Osteoblast (primary cell): ENCODE measurements at places on chromosomes 4 and X.

GRCh38 chr4:55438314-55438713 is 42.6 kb downstream of the TMEM165 start:
- DNase-seq, result no peak

DNA sequence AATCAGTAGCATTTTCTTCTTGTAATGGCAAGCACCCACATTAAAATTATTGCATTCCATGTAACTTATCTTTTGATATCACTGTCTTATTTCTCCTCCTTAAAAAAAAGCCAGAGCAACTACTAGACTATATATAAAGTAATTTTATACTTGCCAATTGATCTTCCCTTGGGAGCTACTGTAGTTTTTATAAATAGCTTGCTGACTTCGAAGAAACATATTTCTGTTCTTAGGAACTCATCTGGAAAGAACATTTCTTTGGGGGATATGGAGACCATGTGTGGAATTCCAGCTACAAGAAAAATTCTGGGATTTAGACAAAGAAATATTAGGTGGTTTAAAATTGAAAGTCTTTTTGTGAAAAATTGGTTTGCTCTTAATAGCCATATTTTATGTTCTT is 94.9 kb downstream of the BMPR1B start:
- DNase-seq, result no peak

- no peak for DNase-seq
Observed at GRCh38 chr4:140971077-140971792, 162.0 kb downstream of the RNF150 start.

GRCh38 chrX:131034063-131034462 is 24.1 kb upstream of the ARHGAP36 start:
- no peak for DNase-seq

DNA sequence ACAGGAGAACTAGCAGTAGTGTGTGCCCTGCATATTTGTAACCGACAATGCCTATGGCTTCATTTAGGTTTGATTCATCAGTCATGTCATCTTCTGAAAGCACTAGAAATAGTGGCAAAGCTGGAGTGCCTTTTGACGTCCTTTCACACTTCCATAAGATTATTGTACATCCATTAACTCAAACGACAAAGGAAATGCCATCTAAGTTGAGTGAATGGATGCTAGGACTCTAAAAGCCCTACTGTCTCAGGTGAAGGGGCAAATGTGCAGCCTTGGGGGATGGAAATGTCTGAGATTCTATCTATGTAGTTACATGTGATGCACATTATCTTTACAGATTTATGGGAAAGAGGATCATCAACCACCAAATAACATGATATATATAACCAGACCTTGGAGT is 1473.6 kb downstream of the STIM2 start:
- peak; percentile 1 for DNase-seq

- no peak for DNase-seq
Observed at GRCh38 chr4:111399623-111400022, 745.6 kb upstream of the FAM241A start.

GRCh38 chrX:24480400-24480865 is 15.3 kb downstream of the PDK3 start:
- no peak for DNase-seq

- DNase-seq, result peak; percentile 56
Observed at GRCh38 chrX:48835524-48836329, at the start of gene PCSK1N. Gene PCSK1N (minus strand): TSS chrX:48835610. CDS start chrX:48835532, 78 bp downstream.

- DNase-seq, result no peak
Observed at GRCh38 chr4:85520765-85521749, 46.1 kb downstream of the ARHGAP24 start.

- DNase-seq, result no peak
Observed at GRCh38 chrX:39311646-39312045, 510.4 kb downstream of the MID1IP1 start.

DNA sequence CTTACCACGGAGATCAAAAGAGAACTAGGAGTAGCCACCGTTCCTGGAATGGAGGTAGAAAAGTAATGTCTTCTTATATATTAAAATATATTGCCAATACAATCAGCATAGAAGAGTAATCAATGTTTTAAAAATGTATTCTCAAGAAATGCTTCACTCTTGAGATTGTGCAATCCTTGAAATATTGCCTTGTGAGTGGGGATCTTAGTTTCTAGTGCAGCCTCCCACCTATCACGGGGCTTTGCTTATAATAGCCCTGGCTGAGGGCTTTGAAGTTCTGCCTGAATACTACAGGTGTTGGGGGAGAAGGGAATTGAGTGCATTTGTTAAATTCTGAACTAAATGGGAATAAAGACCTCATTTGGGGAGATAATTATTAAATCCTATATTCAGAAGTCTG is 55.5 kb downstream of the VGLL1 start:
- DNase-seq, result no peak
